Activated CD8-positive, alpha-beta memory T cell treated with anti-CD3 and anti-CD28 coated beads for 1 hour (primary cell): ENCODE measurements at places on chromosomes 7 and 10.

- DNase-seq = no peak
These were observed 79.0 kb upstream of the CHST15 start for GRCh38 chr10:124172181-124172916.

DNA sequence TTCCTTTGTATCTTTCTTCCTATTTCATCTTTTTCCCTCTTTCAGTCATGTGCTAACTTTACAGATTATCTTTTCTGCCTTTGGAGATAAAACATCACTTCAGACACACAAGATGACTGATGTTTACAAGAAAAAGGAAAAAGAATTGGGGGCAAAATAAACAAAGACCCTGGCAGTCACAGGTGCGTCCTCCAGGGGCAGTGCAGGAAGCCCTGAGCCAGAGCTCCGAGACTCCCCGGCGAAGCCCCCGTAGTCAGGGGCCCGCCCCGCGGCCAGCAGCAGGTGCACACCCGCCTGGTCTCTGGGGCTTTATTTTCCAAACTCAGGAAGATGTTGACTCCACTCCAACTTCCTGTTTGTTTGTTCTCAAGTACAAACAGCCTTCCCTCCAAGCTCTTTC, 10.2 kb downstream of the STK32C start:
- no peak for DNase-seq

- DNase-seq = no peak
These were observed 437.1 kb upstream of the NPVF start for GRCh38 chr7:25665374-25665773.

DNA sequence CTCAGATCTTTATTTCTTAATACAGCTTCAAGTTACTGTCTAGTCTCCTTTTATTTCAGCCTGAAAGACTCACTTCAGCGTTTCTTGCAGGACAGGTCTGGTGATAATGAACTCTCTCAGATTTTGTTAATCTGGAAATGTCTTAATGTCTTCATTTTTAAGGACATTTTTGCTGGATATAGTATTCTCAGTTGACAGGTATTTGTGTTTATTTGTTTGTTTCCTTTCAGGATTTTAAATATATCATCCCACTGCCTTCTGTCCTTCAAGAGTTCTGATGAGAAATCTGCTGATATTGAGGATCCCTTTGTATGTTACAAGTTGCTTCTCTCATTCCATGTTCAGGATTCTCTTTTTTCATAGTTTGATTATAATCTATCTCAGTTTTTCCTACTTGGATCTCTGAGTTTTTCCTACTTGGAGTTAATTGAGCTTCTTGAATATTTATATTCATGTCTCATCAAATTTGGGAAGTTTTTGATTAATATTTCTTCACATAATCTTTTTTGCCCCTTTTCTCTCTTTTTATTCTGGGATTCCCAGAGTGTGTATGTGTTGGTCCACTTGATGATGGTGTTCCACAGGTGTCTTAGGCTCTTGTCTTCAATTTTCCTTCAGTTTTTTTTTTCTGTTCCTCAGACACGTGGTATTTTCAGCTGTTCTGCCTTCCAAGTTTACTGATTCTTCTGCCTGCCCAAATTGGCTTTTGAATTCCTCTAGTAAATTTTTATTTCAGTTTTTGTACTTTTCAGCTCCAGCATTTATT, 49.9 kb downstream of the PTEN start:
- no peak for DNase-seq

- no peak for DNase-seq
These were observed 131.0 kb upstream of the PALS2 start for GRCh38 chr7:24442170-24442777.

- no peak for DNase-seq
These were observed 14.4 kb upstream of the SPRN start for GRCh38 chr10:133438711-133439273.

- no peak for DNase-seq
These were observed 1344.9 kb downstream of the GATA3 start for GRCh38 chr10:9399275-9399983.

GRCh38 chr10:348456-348855, 213.2 kb downstream of the ZMYND11 start:
- no peak for DNase-seq

- DNase-seq = no peak
These were observed 71.3 kb downstream of the PFKFB3 start for GRCh38 chr10:6274040-6274439.

DNA sequence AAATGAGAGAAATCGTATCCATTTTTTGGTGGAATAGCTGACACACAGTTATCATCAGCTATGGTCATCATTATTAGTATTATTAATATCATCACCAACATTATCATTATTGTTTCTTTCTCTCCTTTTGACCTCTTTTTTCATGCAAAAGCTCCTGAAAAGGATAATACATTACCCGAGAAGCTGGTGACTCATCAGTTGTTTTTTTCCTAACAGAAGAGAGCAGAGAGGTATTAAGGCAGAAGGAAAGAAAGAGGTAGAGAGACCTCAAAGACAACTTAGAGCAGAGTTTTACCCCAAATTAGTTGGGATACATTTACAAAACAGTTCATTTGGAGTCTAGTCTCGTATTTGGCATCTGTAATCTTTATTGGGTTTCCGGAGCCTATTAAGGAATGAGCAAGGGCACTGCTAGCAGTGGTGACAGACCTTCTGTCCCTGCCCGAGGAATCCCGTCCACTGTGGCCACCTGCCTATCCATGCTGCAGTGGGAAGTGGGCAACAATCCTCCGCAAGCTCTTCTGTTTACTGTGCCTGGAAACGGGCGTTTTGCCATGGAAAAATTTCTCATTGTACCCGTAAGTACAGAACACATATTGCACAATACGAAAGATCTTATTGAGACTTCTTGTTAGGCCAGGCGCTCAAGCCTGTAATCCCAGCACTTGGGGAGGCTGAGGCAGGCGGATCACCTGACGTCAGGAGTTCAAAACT, 170.0 kb upstream of the MKLN1 start:
- no peak for DNase-seq

DNA sequence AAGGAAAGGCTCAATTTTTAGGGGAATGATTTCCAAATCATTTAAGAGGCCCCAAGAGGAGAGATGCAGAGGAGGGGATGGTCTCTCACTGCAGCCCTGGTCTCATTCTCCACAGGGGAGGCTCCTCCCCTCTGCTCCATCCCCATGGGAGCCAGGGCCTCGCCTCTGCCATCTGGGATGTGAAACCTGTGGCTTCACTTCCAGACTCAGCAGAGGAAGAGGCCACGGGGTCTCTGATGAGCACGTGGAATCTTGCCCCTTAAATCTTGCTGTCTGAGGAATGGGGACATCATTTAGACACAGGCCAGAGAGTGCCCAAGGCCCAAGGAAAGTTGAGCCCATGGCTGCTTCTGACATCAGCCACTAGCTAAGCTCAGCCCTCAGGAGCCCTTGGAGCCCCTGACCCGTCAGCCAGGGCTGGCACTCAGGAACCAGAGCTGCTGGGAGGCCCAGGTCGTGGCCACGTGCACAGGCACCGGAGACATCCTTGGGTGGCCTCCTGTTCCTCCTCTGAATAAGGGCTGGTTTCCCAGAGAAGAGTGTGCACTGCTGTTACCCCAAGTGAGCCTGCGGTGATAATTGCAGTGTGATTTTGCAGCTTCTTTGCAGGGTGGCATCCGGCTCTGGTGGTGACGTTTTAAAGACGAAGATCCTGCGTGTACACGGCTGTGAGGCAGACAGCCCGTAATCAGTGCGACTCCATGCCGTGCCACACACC, 50.5 kb downstream of the VIPR2 start:
- DNase-seq = no peak

DNA sequence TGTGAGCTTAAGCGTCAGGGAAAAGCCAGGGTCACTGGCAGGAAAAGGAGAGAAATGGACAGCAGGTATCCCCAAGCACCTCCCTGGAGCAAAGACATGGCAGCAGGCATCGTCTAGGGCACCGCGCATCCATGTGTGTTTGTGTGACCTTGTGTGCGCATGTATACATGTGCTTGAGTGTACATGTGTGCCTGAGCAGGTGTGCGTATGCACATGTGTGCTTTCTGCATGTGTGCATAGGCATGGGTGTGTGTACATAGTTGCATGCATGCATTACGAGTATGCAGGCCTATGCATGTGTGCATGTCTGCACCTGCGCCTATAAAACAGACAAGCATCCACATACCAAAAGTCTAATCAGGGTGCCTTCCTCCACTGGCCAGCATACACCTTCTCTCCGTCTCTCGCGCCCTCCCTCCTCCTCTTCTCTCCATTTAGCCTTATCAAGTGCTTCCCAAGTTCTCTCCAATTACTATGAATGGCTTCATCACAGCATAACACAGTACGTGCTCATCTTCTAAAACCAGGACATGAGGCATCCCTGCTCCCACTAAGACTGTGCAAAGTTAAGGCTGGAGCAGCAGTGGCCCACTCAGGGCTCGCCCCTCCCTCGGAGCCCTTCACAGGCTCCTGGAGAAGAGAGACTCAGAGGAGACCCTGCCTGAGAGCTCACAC, 30.6 kb downstream of the RASGEF1A start:
- DNase-seq = no peak

- DNase-seq = no peak
These were observed 34.0 kb upstream of the CYTH3 start for GRCh38 chr7:6306471-6306870.

GRCh38 chr10:102407425-102408130, 11.0 kb downstream of the PSD start:
- DNase-seq = no peak

- no peak for DNase-seq
These were observed 36.0 kb downstream of the COL26A1 start for GRCh38 chr7:101398396-101399289.

DNA sequence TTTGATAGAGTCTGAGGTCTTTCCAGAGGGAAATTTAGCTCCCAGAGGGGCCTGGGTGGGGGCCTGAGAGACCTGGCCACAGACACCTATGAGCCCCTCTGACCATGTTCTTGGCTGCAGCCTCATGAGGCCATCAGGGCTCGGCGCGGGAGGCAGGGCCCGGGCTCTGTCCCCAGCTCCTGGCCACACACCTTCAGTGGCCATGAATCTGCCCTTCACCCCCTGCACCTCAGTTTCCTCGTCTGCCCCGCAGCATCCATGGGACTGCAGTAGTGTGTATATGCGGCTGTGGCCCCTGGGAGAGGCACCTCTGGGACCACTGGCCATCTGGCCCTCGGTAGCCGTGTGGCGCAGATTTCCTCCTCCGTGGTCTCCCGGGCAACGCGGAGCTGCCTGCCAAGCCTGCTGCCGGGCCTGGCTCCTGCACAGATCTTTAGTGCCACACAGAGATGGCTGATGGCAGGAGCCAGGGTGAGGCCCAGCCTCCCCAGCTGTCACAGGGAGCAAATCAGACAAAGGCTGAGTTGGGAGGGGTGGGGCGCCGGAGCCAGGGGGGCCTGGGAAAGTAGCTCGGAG, 23.6 kb upstream of the ADCYAP1R1 start:
- DNase-seq = no peak

DNA sequence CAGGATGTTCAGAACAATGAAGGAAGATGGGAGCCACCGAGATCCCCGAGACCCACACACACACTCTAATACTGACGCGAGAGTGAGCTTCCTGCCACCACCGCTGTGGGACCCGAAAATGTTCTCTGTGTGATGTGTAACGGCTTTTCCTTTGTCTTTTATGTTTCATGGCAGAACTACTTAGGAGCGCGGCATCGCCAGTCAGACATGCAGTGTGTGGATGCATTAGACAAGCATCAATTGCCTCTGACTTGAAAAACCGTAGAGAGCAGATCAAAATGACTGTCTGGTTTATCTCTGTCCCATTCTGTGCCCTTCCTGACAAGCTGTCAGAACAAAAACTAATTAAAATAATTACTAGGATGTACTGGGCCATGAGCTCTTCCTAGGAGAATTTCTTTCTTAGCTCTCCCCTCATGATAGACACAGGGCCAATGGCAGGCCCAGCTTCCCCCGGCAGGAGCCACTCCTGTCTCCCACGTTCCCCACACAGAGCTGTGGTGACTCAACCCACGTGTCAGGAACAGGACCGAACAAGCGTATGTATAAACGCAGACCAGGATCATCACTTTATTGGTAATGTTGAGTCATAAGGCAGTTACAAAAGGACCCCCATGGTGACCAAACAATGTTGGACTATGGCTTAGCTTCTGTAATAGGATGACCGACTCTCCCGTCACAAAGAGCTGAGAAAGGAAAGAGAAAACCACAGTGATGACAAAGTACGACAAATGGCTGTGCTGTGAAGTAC, 705.0 kb downstream of the PARD3 start:
- no peak for DNase-seq
